ENCODE measurements at places on chromosomes 2 and 18. TPM values are rescaled to one million over a fixed set of nuclear protein-coding genes. Genes with fewer than 3 reads are reported as not detected.

Gene ACMSD
- total RNA-seq = not detected

Gene PASK
- 21.9 TPM for total RNA-seq

Gene LHCGR
- not detected for total RNA-seq

Gene CPS1
- total RNA-seq = 3.1 TPM

Gene SERPINB13
- not detected for total RNA-seq

Gene UNC80
- 40.1 TPM for total RNA-seq

Gene NCL
- 150 TPM for total RNA-seq

Gene STAT4
- total RNA-seq = 6.3 TPM

Gene INHBB
- 7.2 TPM for total RNA-seq

Gene PSMA8
- total RNA-seq = not detected

Gene KIAA2012
- total RNA-seq = 1.9 TPM

Gene POTEC
- 0.31 TPM for total RNA-seq

Gene ANKRD30BL
- total RNA-seq = 47.0 TPM

Gene SLC9A4
- total RNA-seq = 0.63 TPM

Gene BOK
- 19.4 TPM for total RNA-seq

Gene ANTXR1
- 31.9 TPM for total RNA-seq

Gene CASP8
- total RNA-seq = 0.63 TPM

Gene TSPYL6
- total RNA-seq = 0.31 TPM

Gene TEKT4
- not detected for total RNA-seq

Gene FOXI3
- 0.63 TPM for total RNA-seq

Gene GCG
- not detected for total RNA-seq

Gene LYPD6B
- total RNA-seq = 13.8 TPM

Gene RTP5
- 3.1 TPM for total RNA-seq

Gene LPIN1
- total RNA-seq = 50.1 TPM

Measured in parietal lobe (tissue), 2 donors.